ENCODE measurements at places on chromosomes 1 and 21. TPM values are rescaled to one million over a fixed set of nuclear protein-coding genes. Genes with fewer than 3 reads are reported as not detected.

The ABCD3 gene
- 39.5 TPM for total RNA-seq

The PLA2G2F gene
- total RNA-seq, result not detected

The FNDC10 gene
- total RNA-seq, result 13.6 TPM

The LCE6A gene
- total RNA-seq, result not detected

The TCHHL1 gene
- total RNA-seq, result not detected

The VPS26C gene
- total RNA-seq, result 80.0 TPM

The LCE1B gene
- total RNA-seq, result not detected

The GNAT2 gene
- 0.20 TPM for total RNA-seq

The KRTAP11-1 gene
- total RNA-seq, result not detected

GRCh38 chr1:55690366-55690765, 475.2 kb upstream of the USP24 start:
- DNase-seq, result no peak

DNA sequence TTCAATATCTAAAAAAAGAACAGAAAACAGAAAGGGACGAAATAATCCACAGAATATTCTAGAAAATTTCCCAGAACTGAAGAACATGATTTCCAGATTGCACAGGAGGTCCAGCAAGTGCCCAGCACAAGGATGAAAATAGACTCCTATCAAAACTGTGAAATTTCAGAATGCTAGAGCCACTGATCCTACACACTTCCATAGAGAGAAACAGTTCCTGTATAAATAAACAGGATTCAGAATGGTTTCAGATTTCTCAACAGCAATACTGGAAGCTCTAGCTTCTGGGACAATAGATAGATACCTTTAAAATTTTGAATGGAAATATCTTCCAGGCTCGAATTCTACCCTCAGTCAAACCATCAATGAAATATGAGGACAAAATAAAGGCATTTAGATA, 4.6 kb downstream of the TARBP1 start:
- DNase-seq, result no peak

GRCh38 chr1:28860332-28861073, 48.5 kb downstream of the OPRD1 start:
- DNase-seq, result no peak

GRCh38 chr1:2189459-2190425, 4.8 kb downstream of the FAAP20 start:
- DNase-seq, result peak; percentile 97

DNA sequence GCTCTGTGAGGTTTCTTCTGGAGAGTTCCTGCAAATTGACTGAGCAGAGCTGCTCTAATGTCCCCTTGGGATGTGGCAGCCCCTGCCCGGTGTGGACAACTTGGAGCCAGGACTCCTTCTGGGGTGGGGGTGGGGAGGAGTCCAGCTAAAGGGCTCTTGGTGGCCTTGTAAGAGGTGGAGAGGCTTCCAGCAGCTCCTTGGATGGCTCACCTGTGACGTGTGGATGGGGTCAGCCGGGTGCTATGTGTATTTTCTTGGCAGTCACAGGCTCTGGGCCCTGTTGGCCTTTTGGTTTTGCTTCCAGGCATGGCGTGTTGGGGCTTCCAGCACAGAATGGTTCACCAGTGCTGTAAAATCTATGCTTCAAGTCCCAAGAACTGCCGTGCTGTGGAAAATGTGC, 38.2 kb downstream of the TRAPPC10 start:
- DNase-seq, result no peak

GRCh38 chr1:66559517-66559916, 25.6 kb downstream of the SGIP1 start:
- DNase-seq, result no peak

GRCh38 chr1:218880484-218881060, 293.1 kb upstream of the LYPLAL1 start:
- DNase-seq, result no peak

DNA sequence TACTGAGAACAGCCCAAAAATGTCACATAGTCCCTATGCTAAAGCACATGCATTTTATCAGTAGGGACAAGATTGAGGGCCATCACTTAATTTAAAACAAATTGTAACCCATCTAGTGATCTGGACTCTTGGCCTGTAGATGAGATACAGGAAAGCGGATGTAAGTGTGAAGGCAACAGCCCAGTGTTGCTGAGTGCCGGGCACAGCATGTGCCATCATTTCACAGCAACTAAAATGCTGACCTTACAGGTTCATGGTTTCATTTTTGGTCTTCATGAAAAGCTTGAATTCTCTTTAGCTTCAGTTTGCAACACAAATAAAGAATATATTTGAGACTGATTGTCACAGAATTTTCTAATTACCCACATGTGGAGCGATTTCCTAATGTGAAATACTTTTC, 5.8 kb downstream of the COG2 start:
- no peak for DNase-seq

DNA sequence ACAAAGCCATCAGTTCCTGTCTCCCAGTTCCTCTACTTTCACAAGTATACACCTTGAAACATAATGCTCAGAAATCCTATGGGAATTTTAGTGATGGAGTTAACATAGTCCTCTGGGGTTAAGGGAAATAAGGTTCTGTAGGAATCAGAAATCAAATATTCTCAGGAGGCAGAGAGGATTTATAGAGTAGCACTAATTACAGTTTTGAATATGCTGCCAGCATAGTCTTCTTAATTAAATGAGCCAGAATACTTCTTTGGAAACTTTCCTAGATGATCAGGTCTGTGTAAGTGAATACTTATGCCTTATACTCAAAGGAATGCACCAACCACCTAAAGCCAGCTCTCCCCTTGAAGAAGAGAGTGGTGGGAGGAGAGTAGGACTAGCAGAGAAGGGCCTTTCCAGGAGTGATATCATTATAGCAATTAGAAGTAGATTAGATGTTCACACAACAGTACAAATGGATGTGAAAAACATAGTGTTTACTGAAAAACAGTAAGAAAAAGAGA, 31.4 kb upstream of the DIRAS3 start:
- no peak for DNase-seq

- peak; percentile 52 for DNase-seq
These were observed 141.7 kb upstream of the EDN2 start for GRCh38 chr1:41626146-41626545.

- DNase-seq, result no peak
These were observed 35.7 kb upstream of the MAGOH start for GRCh38 chr1:53274026-53274425.

GRCh38 chr1:205313563-205314308, 7.8 kb downstream of the NUAK2 start:
- DNase-seq, result peak; percentile 64

GRCh38 chr21:28636752-28637691, 355.7 kb downstream of the LTN1 start:
- DNase-seq, result no peak

GRCh38 chr1:71046891-71047634, 553 bp downstream of the PTGER3 start:
- DNase-seq, result no peak

GRCh38 chr1:36482724-36483388, at the start of gene CSF3R:
Gene CSF3R (minus strand): TSS chr1:36482913. CDS start chr1:36479496, 3,417 bp downstream.
- no peak for DNase-seq

DNA sequence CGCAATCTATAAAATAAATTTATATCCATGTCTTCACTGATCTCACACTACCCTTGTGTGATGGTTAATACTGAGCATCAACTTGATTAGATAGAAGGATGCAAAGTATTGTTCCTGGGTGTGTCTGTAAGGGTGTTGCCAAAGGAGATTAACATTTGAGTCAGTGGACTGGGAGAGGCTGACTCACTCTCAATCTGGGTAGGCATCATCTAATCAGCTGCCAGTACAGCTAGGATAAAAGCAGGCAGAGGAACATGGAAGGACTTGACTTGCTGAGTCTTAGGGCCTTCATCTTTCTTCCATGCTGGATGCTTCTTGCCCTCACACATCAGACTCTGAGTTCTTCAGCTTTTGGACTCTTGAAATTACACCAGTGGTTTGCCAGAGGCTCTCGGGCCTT, 615.4 kb downstream of the AGBL4 start:
- DNase-seq, result no peak

DNA sequence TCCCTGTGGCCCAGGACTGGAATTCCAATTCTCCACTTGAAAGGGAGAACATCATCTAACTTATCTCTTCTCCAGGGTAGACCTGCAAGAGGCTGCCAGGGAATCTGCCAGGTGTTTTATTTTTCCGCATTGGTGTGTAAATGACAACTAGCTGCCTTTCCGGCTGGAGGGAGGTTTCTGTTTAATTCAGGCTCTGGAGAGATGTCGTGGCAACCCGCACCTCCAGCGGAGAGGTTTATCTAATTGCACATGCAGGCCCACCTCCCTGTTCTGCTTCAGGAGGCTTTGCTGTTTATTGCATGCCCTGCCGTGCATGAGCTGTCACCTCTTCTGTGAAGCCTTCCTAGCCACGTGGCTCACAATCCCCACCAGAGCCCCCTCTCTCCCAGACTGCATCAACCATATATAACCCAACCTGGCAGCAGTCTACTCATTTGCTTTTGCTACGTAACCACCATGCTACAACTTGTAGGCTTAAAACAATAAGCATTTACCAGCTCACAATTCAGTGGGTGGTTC, 151.6 kb downstream of the C1orf94 start:
- no peak for DNase-seq

DNA sequence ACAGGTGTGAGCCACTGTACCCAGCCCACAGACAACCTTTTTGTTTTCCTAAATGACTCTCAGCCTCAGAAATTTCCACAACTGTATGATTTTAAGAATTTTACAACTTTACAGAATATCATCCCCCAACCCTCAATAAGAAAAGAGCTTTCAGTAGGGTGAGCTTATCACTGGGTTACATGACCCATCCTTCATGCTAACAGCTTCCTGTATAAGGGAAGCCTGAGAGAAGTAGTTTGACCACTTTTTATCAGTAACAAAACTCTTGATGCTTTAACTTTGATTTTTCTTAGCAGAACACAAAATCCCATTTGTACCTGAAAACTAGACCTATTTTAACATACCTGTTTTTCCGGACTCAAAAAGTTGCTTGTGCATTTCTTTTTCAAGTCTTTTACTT, 9.7 kb upstream of the MYBPHL start:
- DNase-seq, result no peak

GRCh38 chr1:21495225-21495820, 13.9 kb upstream of the ALPL start:
- no peak for DNase-seq
